ENCODE measurements at places on chromosomes 12 and 14.
A peak's percentile ranks its signal among the peaks of the same experiment; 100 is the strongest.

DNA sequence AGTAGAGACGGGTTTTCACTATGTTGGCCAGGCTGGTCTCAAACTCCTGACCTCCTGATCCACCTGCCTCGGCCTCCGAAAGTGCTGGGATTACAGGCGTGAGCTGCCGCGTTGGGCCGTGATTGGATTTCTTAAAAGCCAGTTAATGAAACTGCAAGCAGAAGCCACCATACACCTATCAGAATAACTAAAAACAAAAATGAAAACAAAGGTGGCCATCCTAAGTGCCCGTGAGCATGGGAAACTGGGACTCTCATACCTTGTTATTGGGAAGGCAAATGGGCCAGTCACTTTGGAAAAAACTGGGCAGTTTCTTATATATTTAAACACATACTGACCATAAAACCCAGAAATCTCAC lies 7.7 kb upstream of the TCTN1 start:
- DNase-seq, result no peak

DNA sequence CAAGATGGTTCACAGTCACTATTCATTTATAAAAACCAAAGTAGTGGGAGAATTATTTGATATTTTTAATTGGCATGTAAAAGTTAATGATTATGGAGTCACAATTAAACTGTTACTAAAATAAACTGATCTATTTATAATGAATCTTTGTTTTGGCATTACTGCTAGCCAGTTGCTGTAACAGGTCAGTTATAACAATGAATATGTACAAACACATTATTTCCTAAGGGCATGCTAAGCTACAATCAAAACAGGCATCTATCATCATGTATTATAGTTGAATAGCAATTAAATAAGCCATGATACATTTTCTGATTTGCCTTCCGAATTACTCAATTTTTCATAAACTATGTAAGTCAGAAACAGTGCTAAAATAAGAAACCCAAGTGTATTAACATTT lies 518.3 kb downstream of the SLC16A7 start:
- no peak for DNase-seq

- DNase-seq, result no peak
Observed at GRCh38 chr14:88605594-88605993, 42.8 kb downstream of the ZC3H14 start.

- DNase-seq, result no peak
Observed at GRCh38 chr14:73861073-73861472, 9.4 kb downstream of the PTGR2 start.

DNA sequence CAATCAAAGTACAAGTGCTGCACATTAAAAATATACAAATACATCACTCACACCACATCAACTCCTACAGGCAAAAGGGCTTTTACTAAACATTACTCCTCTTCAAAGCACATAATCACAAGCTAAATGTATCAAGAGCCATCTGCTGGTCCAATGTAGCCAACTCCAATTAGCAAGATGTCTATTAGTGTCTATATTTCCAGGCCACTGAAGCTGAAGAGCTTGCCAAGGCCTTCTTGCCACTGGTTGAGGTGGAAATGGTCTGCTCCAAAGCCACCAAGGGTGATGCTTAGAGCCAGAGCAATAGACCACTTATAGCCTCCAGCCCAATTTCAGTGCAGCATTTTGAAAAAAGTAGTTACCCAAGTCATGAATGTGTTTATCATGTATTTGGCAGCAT lies 54.4 kb downstream of the RASSF9 start:
- no peak for DNase-seq

GRCh38 chr12:62008703-62009102 lies 251.5 kb upstream of the USP15 start:
- DNase-seq, result no peak

GRCh38 chr12:132279184-132279889 lies 50.1 kb downstream of the GALNT9 start:
- DNase-seq, result no peak

- DNase-seq, result no peak
Observed at GRCh38 chr12:91256411-91256810, 73.8 kb upstream of the DCN start.

GRCh38 chr14:98138666-98139065 lies 1133.3 kb downstream of the BCL11B start:
- DNase-seq, result peak; percentile 77
